Activated CD4-positive, CD25-positive, alpha-beta regulatory T cell treated with anti-CD3 and anti-CD28 coated beads, Interleukin-2, amount 50 U/mL, for 16 hours (primary cell): ENCODE measurements at places on chromosomes 4 and X.
A peak's percentile ranks its signal among the peaks of the same experiment; 100 is the strongest.

DNA sequence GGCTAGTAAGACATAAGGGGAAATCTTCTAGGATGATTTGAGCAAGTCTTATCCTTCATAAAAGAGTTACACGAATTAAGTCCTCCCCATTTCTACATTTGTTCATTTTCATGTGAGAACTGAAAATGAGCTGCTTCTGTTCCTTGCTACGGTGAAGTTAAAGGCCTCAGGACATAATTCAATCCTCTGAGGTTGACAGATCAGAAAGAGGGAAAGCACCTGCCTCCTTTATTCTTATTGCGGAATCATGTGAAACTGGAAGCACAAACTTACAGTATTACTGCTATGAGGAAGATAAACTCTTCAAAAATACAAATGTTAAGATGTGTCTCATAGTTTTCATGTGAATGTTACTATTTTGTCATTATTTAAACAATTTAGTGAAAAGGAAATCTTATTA lies 395.3 kb downstream of the STPG2 start:
- DNase-seq: no peak

DNA sequence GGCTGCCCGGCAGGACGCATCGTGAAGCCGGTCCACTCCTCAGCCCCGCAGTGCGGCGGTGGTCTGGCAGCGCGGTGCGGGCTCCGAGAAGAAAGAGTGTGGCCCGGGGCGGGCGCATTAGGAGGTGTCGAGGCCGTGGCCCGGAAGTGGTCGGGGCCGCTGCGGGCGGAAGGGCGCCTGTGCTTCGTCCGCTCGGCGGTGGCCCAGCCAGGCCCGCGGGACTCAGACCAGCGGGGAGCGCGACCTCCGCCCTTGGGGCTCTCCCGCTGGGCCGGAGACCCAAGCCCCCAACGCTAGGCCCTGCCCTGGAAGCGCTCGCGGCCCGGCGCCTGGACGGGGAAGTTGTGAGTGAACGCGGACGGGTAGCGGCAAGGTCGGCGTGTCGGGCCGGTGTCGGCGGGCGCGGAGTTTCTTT lies 60.0 kb downstream of the HS3ST1 start:
- no peak for DNase-seq

GRCh38 chr4:22345678-22346077 lies 170.2 kb downstream of the ADGRA3 start:
- DNase-seq: no peak

DNA sequence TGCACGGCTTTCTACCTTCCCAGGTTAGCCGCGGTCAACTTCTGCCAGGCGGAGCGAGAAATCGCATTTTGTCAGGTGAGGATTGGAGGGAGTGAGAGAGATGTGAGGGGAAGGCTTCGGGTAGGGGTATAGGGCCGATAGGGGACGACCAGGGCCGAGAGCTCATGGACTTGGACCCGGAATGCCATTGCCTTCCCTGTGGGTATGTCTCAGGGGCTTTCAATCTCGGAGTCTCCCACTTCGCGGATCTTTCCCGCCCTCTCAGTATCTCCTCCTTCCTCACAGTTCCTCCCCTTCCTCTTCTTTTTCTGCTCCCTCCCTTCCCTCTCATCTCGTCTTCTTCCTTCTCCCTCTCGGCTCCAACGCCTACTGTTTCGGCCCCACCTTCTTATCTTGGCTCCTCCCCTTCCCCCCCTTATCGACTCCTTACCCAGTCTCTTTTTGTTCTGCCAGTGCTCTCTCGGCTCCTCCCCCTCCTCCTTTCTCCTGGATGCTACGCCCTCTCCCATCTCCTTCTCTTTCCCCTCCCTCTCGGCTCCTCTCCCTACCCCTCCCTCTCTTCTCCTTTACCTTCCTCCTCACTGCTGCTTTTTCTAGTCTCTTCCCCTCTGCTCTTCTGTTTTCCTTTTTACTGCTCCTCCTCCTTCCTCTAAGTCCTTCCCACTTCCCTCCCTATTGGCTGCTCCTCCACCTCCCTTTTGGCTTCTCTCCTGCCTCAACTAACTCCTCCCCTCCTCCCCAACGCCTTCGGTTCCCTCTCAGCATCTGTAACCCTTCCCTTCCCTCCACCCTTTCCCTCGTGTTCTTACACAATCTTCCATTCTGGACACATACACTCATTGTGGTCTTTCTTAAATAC lies 29.4 kb upstream of the RBMX start:
- peak; percentile 22 for DNase-seq

DNA sequence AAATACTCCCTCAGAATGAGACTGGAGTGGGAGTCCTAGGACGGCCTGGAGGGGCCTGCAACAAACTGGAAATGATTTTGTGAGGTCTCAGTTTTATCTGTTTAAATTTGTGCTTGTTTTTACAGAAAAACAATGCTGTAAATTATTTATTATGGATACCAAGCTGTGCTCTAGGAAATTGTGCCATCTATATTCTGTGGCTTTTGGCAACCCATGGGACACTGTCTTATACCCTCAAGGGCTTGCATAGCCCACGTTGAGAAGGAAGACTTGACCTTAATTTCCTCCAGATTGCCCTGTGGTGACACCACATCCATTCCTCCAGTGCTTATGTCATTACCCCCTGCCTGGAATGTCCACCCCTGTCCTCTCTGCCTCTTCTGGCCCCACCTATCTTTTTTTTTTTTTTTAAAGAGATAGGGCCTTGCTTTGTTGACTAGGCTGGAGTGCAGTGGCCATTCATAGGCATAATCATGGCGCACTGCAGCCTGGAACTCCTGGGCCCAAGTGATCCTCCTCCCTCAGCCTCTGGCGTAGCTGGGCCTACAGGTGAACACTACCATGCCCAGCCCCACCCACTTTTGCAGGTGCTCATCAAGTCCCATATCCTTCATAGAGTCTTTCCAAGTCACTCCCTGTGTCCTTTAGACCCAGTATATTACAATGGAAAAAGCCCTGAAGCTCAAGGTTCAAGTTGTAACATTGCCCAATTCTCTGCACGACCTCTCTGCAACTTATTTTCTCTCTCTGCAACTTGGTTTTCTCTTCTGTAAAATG lies 77.4 kb downstream of the HPRT1 start:
- DNase-seq: no peak

DNA sequence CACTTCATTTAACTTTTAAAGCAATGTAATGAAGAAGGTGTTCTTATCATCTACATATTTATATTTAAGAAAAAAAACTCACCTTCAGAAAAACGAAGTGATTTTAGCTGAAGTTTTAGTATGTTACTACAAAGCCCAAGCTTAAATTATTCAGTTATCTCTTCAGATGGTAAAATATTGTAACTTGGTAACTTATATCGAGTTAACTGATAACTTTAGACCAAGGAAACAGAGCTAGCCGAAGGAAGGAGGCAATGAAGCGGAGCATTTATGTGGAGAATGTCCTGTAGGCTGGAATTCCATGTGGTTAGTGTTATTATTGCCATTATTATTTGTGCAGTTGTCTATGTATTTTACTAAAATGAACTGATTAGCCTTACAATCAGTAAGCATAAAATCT lies 1102.1 kb upstream of the LCORL start:
- no peak for DNase-seq

- no peak for DNase-seq
These were observed 68.2 kb downstream of the GPC3 start for GRCh38 chrX:133916984-133917722.

DNA sequence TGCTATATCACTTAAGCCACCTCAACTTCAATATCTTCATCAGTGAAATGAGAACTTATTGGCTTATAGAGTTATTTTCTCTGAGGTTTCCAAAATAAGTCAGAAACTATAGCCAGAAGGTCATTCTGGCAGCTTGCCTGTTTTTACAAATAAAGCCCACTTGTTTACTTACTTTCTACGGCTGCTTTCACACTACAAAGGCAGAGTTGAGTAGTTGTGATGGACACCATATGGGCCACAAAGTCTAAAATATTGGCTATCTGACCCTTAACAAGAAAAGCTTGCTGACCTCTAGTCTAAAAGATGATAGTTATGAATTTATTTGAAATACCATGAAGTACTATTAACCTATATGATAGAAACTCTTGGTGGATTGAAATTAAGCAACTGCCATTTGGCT lies 67.3 kb upstream of the ATOH1 start:
- no peak for DNase-seq

DNA sequence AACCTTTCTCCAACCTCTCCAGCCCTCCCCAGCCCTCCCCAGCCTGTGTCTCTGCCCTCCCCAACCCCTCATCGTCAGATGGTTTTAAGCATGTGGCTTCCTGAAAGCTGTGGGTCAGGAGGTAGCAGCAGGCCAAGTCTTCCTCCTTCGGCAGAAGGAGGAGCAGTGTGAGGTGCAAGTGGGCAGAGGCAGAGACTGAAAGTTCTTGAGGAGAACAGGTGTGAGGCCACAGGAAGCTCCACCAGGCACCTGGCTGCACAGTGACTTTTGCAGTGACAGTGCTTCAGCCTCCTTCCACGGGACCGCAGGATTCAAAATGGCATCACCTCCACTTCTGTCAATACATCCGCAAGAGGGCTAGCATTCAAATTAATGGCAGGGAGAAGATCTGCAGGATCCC lies 203.9 kb upstream of the LEF1 start:
- no peak for DNase-seq

- no peak for DNase-seq
These were observed 111.9 kb downstream of the KDR start for GRCh38 chr4:55013431-55013955.

- no peak for DNase-seq
These were observed 32.4 kb upstream of the CD99 start for GRCh38 chrX:2658585-2659292.

GRCh38 chr4:157221895-157222770 lies 1.6 kb downstream of the GRIA2 start:
- DNase-seq: no peak

- DNase-seq: peak; percentile 23
These were observed 20.4 kb upstream of the SEPSECS start for GRCh38 chr4:25180524-25181131.

DNA sequence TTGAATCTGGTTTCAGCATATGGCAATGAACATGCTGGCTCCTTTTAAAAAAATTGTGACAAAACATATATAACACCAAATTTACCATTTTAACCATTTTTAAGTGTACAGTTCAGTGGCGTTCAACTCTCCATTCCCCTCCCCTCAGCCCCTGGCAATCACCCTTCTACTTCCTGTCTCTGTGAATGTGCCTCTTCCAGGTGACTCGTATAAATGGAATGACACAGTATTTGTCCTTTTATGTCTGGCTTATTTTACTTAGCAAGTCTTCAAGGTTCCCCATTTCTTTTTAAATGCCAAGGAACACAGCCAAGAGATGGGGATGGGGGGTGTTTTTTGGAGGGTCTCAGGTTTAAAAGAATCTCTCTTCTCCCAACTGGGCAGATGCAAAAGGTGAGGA lies 35.4 kb upstream of the BCLAF3 start:
- no peak for DNase-seq

- DNase-seq: no peak
These were observed 99.7 kb upstream of the SLC7A11 start for GRCh38 chr4:138341739-138342415.
